ENCODE measurements at places on chromosomes 5 and 9.

- no peak for DNase-seq
Measured at GRCh38 chr5:12885018-12885417, 980.8 kb upstream of the CTNND2 start.

DNA sequence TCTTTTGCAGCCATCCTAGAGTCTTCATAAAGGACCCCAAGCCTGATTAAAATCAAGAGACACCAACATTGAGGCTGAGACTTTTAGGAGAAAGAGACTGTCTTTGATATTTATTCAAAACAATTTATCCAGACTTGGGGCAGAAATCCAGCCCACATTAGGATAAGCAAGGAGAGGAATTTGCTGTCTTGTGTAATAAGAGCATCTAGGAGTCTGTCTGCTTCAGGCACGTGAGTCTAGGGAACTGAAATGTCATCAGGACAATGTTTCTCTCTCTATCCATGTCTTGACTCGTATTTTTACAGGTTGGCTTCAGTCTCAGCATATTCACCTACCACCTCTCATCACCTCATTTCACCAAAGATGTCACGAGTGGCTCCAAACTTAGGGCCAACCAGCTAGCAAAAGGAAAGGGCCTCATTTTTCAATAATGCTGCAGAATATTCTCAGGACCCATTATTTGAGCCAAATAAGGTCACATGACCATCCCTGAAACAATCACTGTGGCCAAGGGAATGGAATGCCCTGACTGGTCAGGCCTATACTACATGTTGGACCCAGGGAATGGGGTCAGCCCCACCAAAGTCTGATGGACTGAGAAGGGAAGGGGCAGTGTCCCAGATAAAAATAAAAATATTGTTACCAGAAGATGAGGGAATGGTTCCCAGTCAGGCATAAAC, 70.3 kb upstream of the SAP30L start:
- DNase-seq, result no peak

- DNase-seq, result no peak
Measured at GRCh38 chr5:36613241-36613640, 6.8 kb downstream of the SLC1A3 start.

GRCh38 chr5:96226941-96227552, 206.0 kb downstream of the PCSK1 start:
- peak; percentile 87 for DNase-seq

- DNase-seq, result peak; percentile 32
Measured at GRCh38 chr5:59126708-59127573, 544.1 kb downstream of the RAB3C start.

DNA sequence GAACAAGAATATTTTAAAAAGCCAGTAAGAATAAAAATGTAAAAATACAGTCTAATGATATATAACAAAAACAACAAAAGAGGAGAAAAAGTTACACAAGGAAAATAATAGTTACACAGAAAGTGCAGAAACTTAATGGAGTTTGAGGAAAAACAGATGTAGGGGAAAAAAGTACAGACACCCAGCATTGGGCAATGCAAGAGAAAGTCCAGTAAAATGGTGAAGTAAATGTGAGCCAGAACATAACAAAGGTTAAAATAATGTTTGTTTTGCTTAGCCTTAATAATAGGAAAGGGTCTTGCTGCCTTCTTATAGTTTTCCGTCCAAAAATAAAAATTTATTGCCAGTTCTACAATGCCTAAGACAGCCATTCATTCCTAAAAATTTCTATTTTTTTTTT, 364.2 kb downstream of the NNT start:
- no peak for DNase-seq

- no peak for DNase-seq
Measured at GRCh38 chr9:113528088-113528487, 64.6 kb downstream of the RGS3 start.

GRCh38 chr9:3434594-3434993, 91.2 kb downstream of the RFX3 start:
- DNase-seq, result no peak

GRCh38 chr9:2356041-2356790, 265.4 kb upstream of the VLDLR start:
- no peak for DNase-seq

GRCh38 chr5:59035681-59036080, 452.8 kb downstream of the RAB3C start:
- DNase-seq, result no peak

- no peak for DNase-seq
Measured at GRCh38 chr9:122056484-122056883, 36.6 kb downstream of the TTLL11 start.

GRCh38 chr5:167244583-167244982, 1046.9 kb upstream of the WWC1 start:
- DNase-seq, result no peak

DNA sequence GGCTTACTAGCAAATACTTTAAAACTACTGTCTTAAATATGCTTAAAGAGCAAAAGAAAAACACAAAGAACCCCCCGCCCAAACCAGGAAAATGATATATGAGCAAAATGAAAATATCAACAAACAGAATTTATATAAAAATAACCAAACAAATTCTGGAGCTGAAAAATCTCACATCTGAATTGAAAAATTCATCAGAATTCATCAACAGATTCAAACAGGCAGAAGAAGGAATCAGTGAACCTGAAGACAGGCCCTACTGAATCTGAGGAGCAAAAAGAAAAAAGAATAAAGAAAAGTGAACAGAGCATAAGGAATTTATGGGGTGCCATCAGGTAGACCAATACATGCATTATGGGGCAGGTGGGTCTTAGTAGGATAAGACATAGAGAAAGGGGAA, 49.8 kb upstream of the SPTLC1 start:
- DNase-seq, result no peak

GRCh38 chr5:60178101-60178500, 284.6 kb upstream of the PDE4D start:
- DNase-seq, result peak; percentile 90

- DNase-seq, result no peak
Measured at GRCh38 chr9:128913995-128914772, 6.6 kb upstream of the PHYHD1 start.

- DNase-seq, result no peak
Measured at GRCh38 chr5:74685979-74686631, 1.1 kb downstream of the HEXB start.

DNA sequence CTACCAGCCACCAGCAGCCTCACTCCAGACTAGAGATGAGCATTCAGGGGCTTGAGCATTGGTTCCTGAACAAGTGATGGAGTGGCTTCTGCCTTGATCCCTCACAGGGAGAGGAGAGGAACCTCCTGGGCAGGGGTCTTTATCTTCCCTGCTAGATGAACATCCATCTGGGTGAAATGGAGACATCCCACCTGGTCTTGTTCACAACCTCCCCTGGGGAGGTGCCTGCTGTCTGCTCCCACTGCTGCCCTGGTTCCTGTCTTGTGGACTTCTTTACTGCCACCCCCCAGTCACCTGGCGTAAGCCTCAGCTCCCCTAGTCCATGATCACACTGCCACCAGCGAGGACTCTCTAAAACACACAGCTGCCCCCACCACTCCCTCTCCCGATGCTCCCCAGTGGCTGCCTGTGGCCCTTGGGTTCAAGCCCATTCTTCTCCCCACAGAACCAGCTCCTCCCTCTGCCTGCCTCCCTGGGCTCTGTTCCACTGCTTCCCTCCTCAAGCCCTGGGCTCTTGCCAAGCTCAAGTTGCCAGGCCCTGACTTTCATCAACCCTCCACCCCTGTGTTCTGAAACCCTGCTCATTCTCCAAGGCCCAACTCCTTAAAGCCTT, 51.5 kb downstream of the COL15A1 start:
- DNase-seq, result no peak

DNA sequence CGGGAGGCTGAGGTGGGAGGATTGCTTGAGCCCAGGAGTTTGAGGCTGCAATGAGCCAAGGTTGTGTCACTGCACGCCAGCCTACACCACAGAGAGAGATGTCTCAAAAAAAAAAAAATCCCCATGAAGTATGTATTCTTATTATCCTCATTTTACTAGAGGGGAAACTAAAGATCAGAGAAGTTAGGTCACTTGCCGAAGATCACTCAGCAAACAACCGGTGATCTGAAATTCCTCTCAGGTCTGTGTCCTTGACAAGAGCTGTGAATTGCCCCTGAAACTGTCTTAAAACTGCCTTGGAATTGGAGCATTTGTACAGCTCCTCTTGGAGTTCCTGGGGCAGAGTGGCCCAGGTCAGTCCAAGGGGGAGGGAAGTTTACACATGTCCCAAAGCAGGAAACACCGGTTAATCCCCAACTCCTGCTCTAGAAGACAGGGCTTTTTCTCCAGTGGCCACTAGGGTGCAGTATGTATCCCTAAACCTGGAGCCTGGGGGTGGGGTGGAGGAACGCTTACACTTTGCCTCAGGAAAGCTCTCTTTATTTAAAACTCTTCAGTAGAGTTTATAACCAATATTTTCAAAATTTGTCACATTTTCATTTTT, 27.6 kb downstream of the AQP7 start:
- peak; percentile 49 for DNase-seq

- DNase-seq, result no peak
Measured at GRCh38 chr5:61268871-61269270, 63.2 kb upstream of the ZSWIM6 start.

DNA sequence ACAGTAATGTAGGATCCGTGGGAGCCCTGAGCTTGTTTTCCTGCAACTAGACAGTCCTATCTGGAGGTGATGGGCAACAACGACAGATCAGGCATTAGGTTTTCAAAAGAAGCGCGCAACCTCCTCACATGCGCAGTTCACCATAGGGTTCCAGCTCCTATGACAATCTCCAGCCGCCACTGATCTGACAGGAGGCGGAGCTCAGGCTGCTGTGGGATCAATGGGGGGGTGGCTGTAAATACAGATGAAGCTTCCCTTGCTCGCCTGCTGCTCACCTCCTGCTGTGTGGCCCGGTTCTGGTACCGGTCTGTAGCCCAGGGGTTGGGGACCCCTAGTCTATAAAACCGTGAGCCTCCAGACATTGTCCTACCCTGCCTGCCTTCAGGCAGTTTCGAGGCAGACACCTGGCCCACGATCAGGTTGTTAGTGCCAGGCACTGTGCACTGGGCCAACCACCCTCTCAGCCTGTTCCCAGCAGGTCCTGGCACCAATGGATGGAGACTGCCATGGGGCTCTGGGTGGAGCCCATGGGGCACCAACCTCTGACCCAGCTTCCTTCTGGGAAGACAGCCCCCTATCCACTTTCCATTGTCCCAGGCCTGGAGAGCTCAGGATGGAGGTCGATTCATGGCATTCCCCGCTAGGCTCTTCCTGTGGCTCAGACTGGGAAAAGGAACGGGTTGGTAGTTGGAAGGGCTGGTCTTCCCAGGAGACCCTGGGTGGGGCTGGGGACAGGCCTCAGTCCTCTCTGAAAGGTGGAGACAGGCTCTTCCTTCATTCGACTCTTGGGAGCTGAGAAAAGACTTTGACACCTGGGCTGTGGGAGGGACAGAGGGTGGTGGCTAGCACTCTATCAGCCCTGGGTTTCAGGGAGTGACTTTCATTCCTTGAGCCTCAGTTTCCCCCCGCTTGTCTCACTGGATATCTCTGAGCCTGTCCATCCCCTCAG, 1.7 kb downstream of the ENDOG start:
- no peak for DNase-seq

- no peak for DNase-seq
Measured at GRCh38 chr5:143341807-143342570, 61.5 kb downstream of the NR3C1 start.

- no peak for DNase-seq
Measured at GRCh38 chr9:87108661-87109060, 161.4 kb upstream of the GAS1 start.

DNA sequence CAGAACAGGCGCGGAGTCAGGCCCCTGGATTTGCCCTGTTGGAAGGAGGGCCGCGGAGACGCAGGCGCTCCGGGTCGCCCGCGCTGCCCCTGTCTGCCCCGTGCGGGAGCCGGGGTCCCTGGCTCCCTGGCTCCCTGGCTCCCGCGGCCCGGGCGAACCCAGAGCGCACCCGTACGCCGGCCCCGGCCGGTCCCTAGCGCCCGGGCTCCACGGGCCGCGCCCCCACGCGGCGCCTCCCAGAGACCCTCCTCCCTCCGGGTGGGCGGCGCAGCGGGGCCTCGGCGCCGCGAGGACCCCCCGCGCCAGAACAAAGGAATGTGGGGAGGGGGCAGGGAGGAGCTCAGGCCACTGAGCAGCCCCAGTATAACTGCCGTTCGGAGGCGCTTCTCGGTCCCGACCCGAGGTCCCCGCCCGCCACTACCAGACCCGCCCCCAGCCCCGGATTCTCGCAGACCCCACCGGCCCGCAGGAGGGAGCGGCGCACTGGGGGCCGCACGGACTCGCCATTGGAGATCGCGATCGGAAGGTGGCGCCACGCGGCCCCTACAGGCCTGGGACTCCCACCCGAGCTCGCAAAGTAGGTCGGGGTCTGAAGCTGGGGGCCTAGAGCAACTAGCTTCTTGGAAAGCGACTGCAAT, 2.4 kb downstream of the NFIL3 start:
- DNase-seq, result no peak

- DNase-seq, result no peak
Measured at GRCh38 chr9:113957351-113957750, 81.2 kb downstream of the ZNF618 start.

DNA sequence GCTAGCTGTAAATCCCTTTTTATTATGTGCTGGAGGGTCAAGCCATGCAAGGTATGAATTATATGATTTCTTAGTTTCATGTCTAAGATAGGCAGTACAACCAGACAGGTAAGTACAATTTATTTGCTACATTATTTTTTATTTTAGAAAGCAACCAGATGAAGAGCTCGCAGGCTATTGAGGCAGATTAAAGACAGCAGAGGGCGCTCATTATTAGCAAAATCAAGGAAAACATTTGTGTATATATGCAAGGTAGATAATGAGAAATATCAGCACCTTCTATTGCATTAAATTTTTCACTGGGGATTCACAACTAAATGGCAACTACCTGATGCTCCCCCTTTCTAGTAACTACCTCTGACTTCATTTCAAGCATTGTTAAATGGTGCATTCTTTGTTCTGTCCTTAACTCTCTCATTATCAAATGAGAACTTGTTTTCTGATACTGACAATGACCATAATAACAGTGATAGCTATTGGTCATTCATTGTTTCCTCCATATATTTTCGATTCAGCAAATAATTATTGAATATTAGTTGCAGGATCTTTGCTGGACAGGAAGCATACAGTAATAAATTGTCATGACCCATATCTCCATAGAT, 8.6 kb downstream of the SCGB3A2 start:
- no peak for DNase-seq

GRCh38 chr5:174834081-174834480, 109.7 kb downstream of the MSX2 start:
- DNase-seq, result no peak

- DNase-seq, result no peak
Measured at GRCh38 chr9:83999141-83999918, 18.7 kb downstream of the RMI1 start.

- no peak for DNase-seq
Measured at GRCh38 chr5:91977579-91977978, 594.5 kb upstream of the ARRDC3 start.

- DNase-seq, result no peak
Measured at GRCh38 chr9:117744856-117745389, 40.7 kb downstream of the TLR4 start.
